Hindlimb muscle (tissue), 1 donor: ENCODE measurements at places on chromosomes 5 and 9. TPM values are rescaled to one million over a fixed set of nuclear protein-coding genes. Genes with fewer than 3 reads are reported as not detected.

GRCh38 chr9:95250462-95251221, 66.9 kb downstream of the FANCC start:
- DNase-seq = peak; percentile 8

DNA sequence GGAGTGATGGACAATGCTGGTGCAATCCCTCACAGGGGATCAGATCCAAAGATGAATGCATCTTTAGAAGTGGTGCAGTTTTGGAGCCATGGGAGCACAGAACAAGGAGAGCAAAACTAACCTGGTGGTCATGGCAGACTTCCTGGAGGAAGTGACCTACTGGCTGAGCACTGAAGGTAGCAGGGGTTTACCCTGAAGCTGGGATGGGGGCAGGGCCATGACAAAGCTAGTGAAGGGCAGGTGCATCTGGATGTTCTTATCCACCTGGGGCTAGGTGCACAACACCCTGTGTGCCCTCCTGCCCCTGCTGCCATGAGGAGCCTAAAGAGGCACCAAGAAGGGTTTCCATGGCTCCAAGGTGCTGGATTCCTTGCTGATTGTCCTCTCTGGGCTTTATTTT, 11.5 kb upstream of the PITX1 start:
- DNase-seq = no peak

GRCh38 chr9:120974181-120974580, 47.6 kb upstream of the TRAF1 start:
- no peak for DNase-seq

Gene SPAAR
- 2.3 TPM for polyA plus RNA-seq

Gene SLC1A3
- 23.2 TPM for polyA plus RNA-seq

Gene PCDHA4
- 0.12 TPM for polyA plus RNA-seq

- no peak for DNase-seq
Measured at GRCh38 chr9:131635285-131635684, 90.0 kb downstream of the PRRT1B start.

- no peak for DNase-seq
Measured at GRCh38 chr5:88700121-88700520, 182.9 kb downstream of the MEF2C start.

DNA sequence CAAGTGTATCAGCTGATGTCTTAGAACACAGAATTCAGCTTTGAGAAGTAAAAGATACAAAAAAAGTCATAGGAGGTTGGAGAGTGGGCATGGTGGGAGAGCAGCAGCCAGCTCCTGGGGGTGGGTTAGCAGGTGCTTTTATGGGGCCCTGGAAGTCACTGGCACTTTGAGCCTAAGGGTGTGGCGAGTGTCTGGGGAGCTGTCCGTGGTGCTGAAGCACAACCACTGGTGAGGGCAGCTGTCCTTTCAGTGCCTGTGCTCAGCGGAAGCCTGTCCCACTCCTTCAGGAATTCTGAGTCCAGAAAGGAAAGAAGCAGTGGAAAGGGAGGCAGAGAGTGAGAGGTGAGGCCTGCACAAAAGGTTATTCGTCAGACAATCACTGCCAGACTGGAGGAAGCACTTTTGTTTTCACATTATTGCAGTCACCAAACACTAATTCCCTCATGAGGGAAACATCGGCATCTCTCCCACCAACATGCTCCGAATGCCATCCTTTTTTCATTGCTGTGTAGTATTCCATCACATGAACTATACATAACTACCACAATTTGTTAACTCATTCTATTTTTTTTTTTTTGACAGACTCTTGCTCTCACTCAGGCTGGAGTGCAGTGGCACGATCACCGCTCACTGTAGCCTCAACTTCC, 59.4 kb upstream of the RAPGEF1 start:
- peak; percentile 48 for DNase-seq

GRCh38 chr5:75439276-75439675, 72.2 kb downstream of the CERT1 start:
- no peak for DNase-seq

Gene PRDM9
- not detected for polyA plus RNA-seq

GRCh38 chr9:25260046-25260445, 418.2 kb downstream of the TUSC1 start:
- no peak for DNase-seq

Gene RNF183
- not detected for polyA plus RNA-seq

GRCh38 chr9:104206766-104207165, 112.7 kb downstream of the SMC2 start:
- no peak for DNase-seq

Gene ACTL7A
- polyA plus RNA-seq = not detected

DNA sequence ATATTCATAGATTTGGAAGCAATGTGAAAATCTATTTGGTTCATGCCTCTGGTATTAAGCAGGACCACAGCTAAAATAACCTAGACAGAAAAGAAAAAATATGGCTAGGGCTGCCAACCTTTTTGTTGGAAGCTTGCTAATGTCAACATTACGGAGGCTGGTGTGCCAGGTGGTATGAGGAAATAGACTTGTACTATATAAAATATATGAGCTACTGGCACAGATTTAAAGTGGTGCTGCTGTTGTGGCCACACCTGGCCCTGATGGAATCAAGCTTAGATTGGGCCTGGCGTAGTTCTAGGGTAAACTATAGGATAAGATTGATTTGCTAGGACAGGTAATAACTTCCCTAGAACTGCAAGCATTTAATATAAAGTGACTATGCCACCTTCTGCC, 10.6 kb upstream of the PARP8 start:
- no peak for DNase-seq

Gene ADAMTS19
- polyA plus RNA-seq = 15.1 TPM

DNA sequence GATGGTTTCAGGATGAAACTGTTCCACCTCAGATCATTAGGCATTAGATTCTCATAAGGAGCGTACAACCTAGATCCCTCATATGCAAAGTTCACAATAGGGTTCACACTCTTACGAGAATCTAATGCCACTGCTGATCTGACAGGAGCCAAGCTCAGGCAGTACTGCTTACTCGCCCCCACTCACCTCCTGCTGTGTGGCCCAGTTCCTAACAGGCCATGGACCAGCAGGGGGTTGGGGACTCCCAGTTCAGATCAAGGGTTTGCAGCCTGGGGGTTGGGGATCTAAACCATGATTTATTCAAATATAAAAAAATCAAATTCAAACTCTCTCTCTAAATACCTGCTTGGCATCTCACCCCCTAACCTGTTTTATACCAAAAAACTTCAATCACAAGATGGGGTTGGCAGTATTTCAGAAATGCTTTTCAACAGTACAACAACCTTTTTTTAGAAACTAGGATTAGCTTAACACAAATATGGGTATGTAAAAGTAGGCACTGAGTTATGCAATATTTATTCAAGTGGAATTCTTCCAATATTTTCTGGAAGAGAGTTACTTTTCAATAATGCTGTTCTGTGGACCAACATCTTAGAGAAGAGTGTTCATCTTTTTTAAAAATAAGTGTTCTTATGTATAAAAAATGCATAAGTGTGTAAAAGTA, 30.1 kb upstream of the SLC12A2 start:
- DNase-seq = no peak

- DNase-seq = no peak
Measured at GRCh38 chr9:88164850-88165249, 26.6 kb upstream of the SPATA31C2 start.

Gene PHF2
- 40.8 TPM for polyA plus RNA-seq

- no peak for DNase-seq
Measured at GRCh38 chr9:99336005-99336404, 113.9 kb downstream of the SEC61B start.

DNA sequence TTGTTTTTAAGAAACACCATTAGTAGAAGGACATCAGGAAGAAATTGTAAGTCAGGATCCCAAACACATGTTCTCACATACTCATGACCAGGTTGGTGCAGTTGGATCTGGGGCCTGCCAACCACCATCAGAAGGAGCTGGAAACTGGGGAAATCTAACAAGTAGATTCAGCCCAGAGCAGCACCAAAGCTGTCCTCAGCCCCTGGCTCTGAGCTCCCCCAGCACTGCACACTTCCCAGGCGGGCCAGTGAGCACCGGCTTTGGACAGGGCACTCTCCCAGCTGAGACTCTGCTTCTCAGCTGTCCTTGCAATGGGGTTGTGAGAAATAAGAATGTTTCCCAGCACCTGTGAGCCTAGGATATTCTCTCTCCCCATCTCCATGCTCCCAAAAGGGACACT, 162.5 kb downstream of the PAX5 start:
- DNase-seq = no peak

GRCh38 chr5:9059920-9060691, 485.8 kb downstream of the SEMA5A start:
- DNase-seq = no peak

GRCh38 chr5:133612249-133612860, at the start of gene FSTL4:
FSTL4 (minus strand) TSS chr5:133612541.
- no peak for DNase-seq

- DNase-seq = no peak
Measured at GRCh38 chr9:69865986-69866385, 45.4 kb downstream of the CFAP95 start.

Gene DROSHA
- 45.8 TPM for polyA plus RNA-seq

Gene CRAT
- polyA plus RNA-seq = 52.3 TPM

DNA sequence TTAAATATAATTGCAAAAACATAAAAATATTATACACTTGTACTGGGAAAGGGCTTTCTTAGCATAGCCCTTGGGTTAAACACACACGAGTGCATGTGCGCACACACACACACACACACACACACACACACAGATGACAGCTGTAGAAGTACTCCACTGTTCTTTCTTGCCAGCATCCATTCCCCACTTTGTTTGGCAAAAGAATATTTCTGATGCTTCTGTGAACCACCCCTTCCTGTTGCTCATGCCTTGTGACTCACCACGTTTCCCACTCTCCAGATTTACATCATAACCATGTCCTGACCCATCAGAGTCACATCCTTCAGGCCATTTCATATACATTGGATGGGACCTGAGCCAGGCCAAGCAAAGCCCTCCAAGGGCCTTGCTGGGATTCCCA, 280.1 kb downstream of the DNAH5 start:
- DNase-seq = no peak

DNA sequence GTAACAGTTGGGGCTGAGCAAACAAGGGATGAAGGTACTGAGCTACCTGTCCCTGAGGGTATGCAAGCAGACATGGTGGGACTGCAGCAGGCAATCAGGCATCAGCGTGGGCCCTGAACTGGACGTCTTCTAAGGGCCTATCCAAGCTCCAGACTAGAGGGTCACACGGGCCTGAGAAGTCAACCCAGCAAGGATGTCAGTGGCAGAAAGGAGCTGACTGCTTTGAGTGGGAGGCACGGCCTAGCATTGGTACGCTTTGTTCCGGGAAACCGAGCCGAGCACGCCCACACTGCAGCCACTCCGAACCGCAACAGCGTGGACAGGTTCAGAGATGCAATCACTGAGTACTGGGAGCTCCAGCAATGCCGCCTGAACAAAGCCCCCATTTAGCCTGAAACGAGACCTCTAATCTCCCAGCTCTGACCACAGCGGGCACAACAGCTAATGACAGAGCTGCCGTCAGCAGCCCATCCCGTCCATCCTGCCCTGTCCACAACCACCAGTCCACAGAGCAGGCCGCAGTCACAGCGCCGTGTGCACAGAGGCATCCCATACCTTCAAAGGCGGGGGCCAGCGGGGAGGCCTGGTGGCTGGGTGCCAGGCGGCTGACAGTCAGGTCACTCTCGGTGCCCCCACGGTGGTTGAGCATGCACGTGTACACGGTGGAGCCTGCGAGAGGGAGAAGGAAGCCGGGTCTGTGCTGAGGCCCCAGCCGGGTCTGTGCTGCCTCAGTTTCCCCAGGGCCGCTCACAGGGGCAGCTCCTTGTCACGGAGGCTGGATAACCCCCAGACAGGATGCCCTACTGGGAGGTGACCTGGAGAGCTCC, 44.2 kb downstream of the SARDH start:
- DNase-seq = no peak

DNA sequence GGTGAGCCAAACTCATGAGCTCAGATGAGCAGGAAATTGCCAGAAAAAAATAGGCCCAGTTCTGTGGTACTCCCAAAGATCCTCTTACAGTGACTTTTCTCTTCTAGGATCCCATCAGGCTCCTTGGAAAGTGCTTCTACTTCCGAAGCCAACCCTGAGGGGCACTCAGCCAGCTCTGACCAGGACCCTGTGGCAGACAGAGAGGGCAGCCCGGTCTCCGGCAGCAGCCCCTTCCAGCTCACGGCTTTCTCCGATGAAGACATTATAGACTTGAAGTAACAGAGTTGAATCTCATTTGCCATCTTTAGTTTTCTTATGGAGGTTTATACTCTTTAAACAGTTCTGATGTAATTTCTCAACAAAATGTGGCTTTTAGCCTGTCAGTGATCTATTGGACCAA, 4.0 kb upstream of the SLC2A8 start:
- DNase-seq = no peak

DNA sequence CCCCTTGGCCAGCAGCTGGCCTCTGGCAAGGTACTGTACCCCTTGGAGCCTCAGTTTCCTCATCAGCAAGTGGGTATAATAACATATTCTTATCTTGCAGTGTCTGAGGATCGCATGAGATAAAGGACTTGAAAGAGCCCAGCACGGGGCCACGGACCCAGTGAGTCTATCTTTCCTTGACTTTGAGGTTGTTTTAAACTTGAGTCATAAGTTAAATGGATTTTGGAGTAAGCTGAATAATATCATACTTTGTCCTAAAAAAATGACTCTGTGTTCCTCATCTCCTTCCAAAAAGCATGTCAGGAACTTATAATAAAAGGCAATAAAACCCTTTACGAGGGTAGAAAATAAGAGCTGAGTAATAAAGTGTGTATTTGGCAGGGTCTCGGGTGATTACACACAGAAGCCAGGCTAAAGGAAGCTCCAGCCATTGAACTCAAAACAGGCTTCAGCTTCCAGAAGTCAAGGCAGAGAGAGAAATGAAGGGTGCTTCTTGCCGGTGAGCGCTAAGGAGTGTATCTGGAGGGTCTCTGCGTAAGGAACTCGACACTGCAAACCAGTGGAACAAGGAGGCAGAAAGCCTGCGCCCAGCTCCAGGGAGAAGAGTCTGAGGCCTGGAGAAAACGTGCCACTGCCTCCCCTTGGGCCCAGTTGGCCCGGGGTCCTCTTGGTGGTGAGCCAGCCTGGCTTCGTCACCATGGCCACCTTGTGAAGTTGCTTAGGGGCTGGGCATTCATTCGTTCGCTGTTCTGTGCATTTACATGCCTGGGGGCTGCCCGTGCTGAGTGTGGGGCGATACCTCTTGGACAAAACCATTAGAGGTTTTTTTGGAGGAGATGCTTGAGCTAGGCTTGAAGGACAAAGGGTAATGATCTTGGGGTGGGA, 72.4 kb upstream of the PHYKPL start:
- DNase-seq = no peak

Gene SLC46A2
- 0.18 TPM for polyA plus RNA-seq

Gene ARRDC1
- 48.6 TPM for polyA plus RNA-seq

Gene ADGRV1
- polyA plus RNA-seq = 1.1 TPM
